Hematopoietic multipotent progenitor cell (in vitro differentiated cells): ENCODE measurements at places on chromosomes 2 and 18. TPM values are rescaled to one million over a fixed set of nuclear protein-coding genes. Genes with fewer than 3 reads are reported as not detected.

The FBXO48 gene
- total RNA-seq: 0.27 TPM

The PLEKHH2 gene
- under 0.01 TPM for total RNA-seq

The SP140 gene
- total RNA-seq: 1.3 TPM

The TMEFF2 gene
- total RNA-seq: not detected

The RBM43 gene
- total RNA-seq: 5.7 TPM

- DNase-seq: no peak
Observed at GRCh38 chr18:35473562-35473961, 24.2 kb downstream of the INO80C start.

- no peak for DNase-seq
Observed at GRCh38 chr2:16138811-16139662, 198.7 kb downstream of the MYCN start.

- no peak for DNase-seq
Observed at GRCh38 chr2:201558665-201559064, 84.6 kb downstream of the TMEM237 start.

GRCh38 chr2:32614084-32614483 lies 13.8 kb upstream of the TTC27 start:
- DNase-seq: no peak

DNA sequence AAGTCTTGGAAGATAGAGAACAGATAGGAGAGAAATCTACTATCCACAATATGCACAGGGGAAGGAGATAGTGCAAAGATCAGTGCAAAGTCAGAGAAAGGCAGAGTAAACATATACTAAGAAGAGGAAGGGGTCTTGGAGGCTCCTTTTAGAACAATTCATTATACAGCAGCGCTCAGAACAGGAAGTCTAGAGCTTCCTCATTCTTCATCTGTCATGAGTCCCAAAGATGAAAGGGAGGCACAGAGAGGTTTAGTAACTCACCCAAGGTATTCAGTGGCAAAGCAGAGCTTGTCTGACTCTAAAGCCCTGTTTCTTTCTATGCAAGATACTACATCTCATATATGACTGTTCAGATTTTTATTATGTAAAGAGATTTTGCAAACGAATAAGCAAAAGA lies 1.4 kb downstream of the SP110 start:
- DNase-seq: no peak

GRCh38 chr2:164514491-164514890 lies 106.8 kb downstream of the GRB14 start:
- DNase-seq: no peak

- no peak for DNase-seq
Observed at GRCh38 chr2:194443926-194444325, 1213.1 kb upstream of the SLC39A10 start.

DNA sequence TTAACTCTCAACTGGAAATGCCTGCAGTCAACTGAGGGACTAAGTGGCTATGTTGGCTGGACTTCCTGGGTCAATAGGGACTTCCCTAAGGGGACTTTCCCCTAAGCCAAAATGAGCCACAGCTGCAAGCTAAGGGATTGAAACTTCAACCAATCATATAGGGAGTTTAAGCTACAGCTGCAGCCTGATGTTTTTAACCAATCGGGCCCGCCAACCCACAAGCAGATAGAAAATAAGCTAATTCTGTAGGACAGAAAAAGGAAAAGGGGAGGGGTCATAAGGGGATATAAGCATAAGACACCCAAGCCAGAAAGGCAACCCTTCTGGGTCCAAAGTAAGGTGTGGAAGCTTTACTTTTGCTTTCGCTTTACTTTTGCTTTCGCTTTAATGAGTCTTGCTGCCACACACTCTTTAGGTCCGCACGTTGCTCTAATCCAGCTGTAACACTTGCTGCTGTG lies 927.5 kb downstream of the ERBB4 start:
- DNase-seq: no peak

GRCh38 chr2:21454839-21455238 lies 331.1 kb downstream of the TDRD15 start:
- DNase-seq: no peak

GRCh38 chr2:20050104-20050645 lies 1.3 kb downstream of the LAPTM4A start:
- peak; percentile 88 for DNase-seq

DNA sequence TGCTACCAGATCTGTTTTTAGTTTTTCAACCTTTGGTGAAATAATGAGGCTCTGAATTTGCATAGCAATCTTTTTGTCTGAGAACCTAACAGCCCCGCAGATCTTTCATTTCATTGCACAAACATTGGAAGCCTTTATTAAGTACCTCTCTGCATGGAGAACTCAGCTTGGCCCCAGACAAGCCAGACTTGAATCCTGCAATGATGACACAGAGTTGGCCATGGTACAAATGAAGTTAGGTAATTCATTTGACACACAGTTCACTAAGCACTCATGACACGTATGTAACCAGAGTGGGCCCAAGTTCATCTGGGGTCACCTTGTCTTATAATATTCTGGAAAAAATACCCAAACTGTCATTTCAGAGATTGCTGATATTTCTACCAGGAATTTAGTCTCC lies 439.1 kb upstream of the ID2 start:
- no peak for DNase-seq

GRCh38 chr2:30869988-30870387 lies 62.7 kb upstream of the CAPN13 start:
- DNase-seq: no peak

DNA sequence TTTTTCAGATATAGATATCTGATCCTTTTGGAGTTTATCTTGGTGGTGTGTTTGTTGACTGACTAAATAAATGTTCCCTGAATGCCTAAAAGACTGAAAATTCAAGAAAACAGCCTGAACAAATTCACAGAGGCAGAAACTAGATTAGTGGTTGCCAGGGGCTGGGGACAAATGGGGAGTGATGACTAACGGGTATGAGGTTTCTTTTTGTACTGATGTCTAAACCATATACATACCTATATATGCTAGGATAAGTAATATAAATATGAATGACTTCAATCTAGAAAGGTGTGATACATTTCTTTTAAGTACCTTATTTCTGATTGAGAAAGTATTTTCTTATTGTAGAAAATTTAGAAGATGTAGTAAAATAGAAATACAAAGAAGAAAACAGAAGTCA lies 176.9 kb upstream of the PGAP1 start:
- DNase-seq: no peak

DNA sequence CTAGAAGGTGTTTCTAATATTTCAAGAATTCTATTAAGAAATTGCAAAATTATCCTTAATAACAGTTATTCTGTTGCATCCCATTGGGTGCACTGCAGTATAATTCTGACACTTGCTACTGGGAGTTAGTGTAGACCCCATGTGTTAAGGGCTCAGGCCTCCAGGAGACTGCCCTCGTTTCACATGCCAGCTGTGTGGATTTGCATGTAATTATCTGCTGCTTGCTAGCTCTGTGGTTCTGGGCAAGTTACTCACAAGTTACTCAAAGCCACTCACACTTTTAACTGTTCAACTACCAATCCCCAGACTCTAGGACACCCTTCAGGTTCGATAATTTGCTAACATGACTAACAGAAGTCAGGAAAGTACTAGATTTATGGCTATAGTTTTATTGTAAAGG lies 38.6 kb downstream of the ST6GAL2 start:
- DNase-seq: no peak

- no peak for DNase-seq
Observed at GRCh38 chr2:239224199-239224570, 176.6 kb downstream of the HDAC4 start.

DNA sequence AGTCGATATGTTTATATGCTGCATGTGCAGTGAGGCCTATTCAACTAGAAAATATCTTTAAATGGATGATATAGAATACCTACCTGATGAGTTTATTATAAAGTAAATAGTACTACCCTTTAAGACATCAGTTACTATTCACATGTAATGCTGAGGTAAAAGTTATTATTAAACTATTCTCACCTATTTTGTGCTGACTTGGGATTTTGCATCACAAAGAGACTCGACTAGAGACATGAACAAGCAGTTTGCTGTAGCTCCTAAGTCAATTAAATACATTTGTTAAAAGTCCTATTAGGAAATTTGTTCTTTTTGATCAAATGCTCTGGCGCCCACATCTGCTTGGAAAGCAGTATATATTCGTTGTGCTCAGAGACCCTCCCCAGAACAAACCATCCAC lies 164.1 kb downstream of the CCDC85A start:
- DNase-seq: no peak

GRCh38 chr2:120737340-120738101 lies 1.9 kb downstream of the GLI2 start:
- no peak for DNase-seq

- DNase-seq: no peak
Observed at GRCh38 chr2:101899871-101900270, 91.9 kb upstream of the IL1R2 start.

GRCh38 chr18:61666876-61667590 lies 225.8 kb downstream of the RNF152 start:
- DNase-seq: no peak

GRCh38 chr2:28721601-28722191 lies 29.9 kb upstream of the PPP1CB start:
- DNase-seq: no peak
